Stimulated activated CD8-positive, alpha-beta memory T cell treated with anti-CD3 and anti-CD28 coated beads, Interleukin-2, amount 100 ng/mL, for 1 hour (primary cell): ENCODE measurements at places on chromosomes 7 and 10.

DNA sequence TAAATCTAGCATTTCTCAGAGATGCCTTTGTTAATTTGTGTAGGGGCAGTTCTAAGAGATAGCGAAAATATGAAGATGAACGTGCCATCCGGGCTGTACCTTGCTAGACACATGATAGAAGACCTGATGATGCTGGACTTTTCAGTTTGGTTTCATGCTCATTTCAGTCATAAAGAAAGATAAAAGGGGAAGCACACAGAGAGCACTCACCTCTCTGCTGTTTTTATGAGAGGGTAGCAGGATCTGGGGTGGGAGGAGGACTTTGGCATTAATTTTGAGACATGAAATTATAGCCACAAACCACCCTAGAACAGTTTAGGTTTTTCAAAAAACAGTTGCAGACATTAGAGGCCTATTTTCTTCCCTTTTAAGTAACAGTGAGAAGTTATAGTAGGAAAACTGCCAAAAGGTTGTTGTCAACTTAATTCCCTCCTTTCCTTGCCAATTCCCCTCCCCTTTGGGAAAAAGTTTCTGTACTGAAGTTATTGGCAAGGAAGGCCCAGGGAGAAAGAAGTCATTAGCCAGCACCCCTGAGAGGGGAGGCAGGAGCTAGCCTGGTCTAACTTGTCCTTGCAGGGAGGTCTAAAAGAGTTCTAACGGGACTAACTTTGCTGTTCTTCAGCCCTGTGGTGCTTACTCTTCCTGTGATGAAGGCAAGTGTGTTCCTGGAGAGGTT is 2.6 kb downstream of the ST7 start:
- DNase-seq = no peak

DNA sequence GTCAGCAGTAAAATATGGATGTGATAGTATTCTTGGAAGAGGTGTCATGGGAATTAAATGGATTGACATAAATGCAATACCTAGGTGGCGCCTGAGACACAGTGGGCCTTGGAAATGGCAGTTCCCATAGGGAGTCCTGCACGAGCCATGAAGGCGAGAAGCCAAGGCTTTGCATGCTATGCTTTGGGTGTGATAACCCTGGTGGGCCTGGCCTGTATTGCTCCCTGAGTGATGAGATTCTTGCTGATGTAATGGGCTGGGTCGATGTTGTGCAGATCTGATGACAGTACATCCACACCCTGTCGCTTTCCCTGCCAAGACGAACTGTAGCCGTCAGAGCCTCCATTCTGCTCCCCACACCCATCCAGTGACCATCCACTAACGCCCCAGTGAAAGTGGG is 46.4 kb downstream of the CREB5 start:
- no peak for DNase-seq

GRCh38 chr7:19677180-19677579 is 31.7 kb downstream of the POLR1F start:
- DNase-seq = no peak

DNA sequence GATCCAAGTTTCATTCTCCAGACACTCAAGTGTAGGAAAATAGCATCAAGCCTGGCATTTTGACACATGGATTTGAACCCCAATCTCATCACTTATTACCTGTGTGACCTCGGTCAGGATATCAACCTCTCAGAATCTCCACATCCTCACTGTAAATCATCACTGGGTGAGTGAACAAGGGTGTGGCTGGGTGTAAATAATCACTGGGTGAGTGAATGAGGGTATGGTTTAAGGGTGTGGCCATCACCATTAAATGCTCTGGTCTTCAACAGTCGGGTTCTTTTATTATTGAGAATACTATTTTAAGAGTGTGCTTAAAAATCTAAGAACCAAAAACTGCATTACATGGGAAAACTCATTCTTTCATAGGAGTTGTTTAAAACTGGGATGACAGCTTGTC is 200.1 kb downstream of the DOCK4 start:
- no peak for DNase-seq

- DNase-seq = no peak
Measured at GRCh38 chr7:128266883-128267594, 26.0 kb downstream of the LEP start.

GRCh38 chr7:100693312-100694097 is 545 bp downstream of the GIGYF1 start:
- DNase-seq = no peak

DNA sequence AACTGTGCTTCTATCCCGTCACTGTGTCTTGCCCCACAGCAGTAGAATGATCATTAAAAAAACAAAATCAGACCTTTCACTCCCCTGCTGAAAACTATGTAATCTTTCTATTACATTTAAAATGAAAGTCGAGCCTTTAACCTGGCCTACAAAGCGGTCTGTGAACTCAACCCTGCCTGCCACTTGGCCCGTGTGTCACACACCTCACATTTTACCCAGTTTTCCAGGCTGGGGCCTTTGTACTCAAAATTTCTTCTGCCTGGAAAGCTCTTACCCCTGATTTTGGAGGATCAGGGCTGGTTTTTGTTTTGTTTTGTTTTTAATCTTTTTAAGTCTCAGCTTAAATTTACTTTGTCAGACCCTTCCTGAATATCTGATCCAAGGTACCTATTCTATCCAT is 82.1 kb downstream of the UBE2H start:
- no peak for DNase-seq

- no peak for DNase-seq
Measured at GRCh38 chr10:85557706-85558105, 808.9 kb downstream of the GRID1 start.

DNA sequence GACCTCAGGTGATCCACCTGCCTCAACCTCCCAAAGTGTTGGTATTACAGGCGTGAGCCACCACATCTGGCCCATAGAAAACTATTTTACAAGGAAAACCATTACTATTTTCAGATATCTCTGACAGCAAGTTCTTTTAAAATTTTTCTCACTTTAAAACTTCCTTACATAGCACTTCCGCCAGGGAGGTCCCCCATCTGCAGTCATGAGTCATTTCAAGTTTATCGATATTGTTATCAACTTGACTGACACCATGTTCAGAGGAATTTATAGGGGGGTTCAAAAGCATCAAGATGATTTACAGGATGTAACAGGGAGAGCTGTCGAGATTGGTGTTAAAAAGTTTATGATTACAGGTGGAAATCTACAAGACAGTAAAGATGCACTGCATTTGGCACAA is 88.8 kb downstream of the NRBF2 start:
- DNase-seq = no peak

- DNase-seq = no peak
Measured at GRCh38 chr10:25797888-25798429, 136.1 kb upstream of the MYO3A start.

DNA sequence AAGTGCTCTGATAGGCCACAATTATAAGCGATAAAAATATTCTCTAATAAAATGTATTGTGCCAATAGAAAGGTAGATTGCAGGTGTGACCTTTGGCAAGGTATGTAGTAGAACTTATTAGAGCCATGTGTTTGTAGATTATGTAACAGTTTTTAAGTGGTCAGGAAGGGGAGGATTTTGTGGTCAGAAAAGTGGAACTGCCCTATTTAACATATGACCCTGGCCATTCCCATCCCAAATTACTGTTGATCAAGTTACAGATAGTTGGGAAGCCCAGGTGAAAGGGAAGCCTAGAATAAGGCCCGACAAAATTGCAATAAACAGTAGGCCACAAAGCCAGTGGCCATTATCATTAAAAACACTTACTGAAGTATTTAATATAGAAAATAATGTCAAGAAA is 89.2 kb downstream of the SPAG6 start:
- no peak for DNase-seq

GRCh38 chr10:14276210-14276609 is 54.5 kb downstream of the FRMD4A start:
- DNase-seq = no peak

GRCh38 chr7:130020434-130020833 is 30.7 kb downstream of the ZC3HC1 start:
- DNase-seq = no peak

DNA sequence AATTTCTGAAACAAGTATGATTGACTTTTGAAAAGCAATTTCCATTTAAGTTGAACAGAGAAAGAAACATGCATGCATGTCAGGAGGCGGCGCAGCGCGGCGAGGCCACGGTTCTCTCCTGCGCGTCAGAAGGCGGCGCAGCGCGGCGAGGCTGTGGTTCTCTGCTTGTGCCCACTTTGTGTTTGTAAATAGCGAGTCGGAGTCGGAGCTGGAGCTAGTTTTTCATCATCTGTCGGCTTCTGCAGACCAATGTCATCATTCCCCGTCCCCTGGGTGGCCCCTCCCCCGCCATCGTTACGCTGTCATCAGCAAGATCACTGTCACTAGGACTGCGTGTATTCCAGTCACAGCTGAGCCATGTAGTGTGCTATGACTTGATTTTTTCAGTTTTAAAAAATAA is 49.2 kb downstream of the INPP5A start:
- DNase-seq = no peak

- DNase-seq = no peak
Measured at GRCh38 chr10:86940677-86941076, 16.7 kb downstream of the MMRN2 start.

DNA sequence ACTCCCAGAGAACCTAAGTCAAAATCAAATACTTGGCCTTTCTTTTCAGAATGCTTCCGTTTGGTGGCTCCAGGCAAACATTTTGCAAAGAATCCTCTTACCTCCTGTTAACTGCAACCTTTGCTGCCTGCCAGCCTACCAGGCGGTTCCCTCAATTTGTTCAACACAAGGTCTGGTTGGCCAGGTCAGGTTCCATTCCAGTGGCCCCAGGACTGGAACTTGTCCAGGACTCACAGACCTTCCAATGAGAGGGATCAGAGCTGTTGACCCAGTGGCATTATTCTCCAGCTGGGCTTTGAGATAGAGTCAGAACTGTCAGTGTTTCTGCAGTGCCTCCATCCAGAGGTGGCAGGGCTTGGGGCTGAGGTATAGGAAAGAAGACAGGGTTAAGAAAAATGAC is 137.0 kb downstream of the NEUROD6 start:
- no peak for DNase-seq

GRCh38 chr10:21497177-21497807 is 28.2 kb downstream of the SKIDA1 start:
- no peak for DNase-seq

DNA sequence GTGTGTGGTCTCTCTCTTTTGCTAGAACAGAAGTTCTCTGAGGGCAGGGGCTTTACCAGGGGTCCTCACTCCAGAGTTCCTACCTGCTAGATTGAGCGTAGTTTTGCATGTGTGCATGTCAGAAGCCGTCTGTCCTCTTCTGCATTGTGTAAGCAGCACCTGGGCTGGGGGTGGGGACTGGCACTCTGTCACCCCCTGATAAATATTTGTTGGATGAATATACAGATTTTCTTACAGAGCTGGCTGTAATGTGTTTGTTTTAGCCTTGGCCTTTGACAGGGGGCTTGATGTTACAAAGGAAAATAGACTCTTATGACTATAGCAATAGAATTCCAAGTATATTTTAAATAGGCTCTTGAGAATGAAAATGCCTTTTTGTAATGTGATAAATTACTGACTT is 46.6 kb downstream of the WDR37 start:
- DNase-seq = no peak

- DNase-seq = no peak
Measured at GRCh38 chr7:131219312-131220041, 108.2 kb upstream of the MKLN1 start.

DNA sequence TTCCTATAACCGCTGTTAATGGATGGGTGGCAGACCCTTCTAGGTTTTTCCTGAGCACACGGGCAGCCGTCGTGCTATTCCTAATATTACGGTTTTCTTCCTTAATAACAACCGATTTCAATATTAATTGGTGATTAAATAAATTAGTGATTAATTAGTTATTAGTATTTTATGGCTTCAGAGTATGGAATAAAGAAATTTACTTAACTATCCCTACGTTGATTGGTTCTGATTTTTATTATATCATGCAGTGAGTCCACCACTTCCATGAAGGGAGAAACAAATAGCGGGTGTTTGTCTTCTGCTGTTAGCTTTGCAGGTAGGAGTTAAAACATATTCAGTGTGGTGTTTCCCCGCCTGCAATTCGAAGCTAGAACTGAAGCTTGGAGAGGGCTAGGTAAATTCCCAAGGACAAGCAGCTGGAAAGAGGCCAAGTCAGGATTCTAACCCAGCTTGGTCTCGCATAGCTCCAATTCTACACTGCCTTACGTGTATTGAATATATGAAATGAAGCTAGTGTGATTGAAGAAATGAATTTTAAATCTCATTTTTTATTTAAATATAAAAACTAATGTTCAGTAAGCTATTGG is 928 bp upstream of the CSTF2T start:
- DNase-seq = no peak

- no peak for DNase-seq
Measured at GRCh38 chr7:150466477-150466876, 16.0 kb downstream of the GIMAP8 start.

DNA sequence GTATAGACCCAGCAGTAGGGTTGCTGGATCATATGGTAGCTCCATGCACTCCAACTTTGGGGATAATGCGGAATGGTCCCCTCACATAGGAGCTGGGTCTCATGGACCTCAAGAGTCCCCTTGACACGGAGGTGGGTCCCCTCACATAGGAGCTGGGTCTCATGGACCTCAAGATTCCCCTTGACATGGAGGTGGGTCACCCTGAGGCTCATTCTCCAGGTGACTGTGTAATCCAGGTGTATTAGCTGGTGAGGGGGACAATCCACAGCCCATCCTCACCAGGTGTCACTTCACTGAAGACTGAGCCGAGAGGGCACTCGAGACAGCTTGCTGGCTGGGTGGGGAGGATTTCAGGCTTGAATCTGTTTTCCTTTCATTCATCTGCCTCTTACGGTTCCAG is 121.9 kb downstream of the PTPN20 start:
- DNase-seq = no peak

DNA sequence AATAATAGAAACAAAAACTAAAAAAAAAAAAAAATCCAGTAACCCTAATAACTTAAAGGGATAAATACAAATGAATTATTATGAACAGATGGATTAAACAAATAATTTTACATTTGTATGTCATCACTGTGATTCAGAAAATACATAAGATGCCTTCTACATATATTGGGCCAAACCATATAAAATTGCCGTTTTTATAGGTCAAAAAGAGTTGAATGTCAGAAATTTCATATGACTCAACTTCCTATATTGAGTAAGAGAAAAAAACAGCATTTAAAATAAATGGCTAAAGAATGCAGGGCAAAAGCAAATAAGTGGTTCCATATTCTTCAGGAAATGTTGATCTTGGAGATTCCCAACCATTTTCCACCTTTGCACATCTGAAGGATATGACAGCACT is 9.4 kb downstream of the SLC35B4 start:
- DNase-seq = no peak

GRCh38 chr10:93063977-93064660 is 3.5 kb downstream of the CYP26C1 start:
- DNase-seq = no peak

GRCh38 chr7:5495581-5496375 is 72.1 kb upstream of the TNRC18 start:
- no peak for DNase-seq

DNA sequence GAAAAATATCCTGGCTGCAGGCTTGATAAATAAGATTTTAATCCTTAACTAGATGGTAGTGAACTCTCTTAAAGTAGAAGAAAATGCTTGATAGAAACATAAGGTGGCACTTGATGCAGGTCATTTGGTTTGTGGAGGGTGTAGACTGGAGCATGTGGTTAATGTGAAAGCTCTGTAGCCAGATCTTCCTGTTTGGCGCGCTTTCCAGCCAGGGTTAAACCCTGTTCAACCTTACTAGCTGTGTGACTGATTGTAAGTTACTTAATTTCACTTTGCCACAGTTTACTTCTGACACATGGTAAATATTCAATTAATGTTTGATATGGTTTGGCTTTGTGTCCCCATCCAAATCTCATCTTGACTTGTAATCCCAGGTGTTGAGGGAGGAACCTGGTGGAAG is 394.0 kb downstream of the REEP3 start:
- no peak for DNase-seq
